Smooth muscle cell of the coronary artery (primary cell): ENCODE measurements at places on chromosomes 2 and 18. TPM values are rescaled to one million over a fixed set of nuclear protein-coding genes. Genes with fewer than 3 reads are reported as not detected.

Gene ANKRD36B
- total RNA-seq: 14.3 and 17.8 TPM in 2 replicates

Gene RALB
- 57.9 and 75.2 TPM in 2 replicates for total RNA-seq

Gene MEP1B
- total RNA-seq: 0.12 TPM in 1 of 2 replicates, not detected in the other

Gene MRO
- total RNA-seq: not detected in 2 replicates

Gene PLB1
- total RNA-seq: 0.23 and 0.30 TPM in 2 replicates

Gene TCF23
- total RNA-seq: 0.82 TPM in 1 of 2 replicates, not detected in the other

Gene ADAM23
- 1.3 and 2.4 TPM in 2 replicates for total RNA-seq

Gene PROC
- 0.30 TPM in 1 of 2 replicates, not detected in the other for total RNA-seq

Gene UGT1A5
- not detected in 2 replicates for total RNA-seq
